ENCODE measurements at places on chromosomes 2 and 18.

DNA sequence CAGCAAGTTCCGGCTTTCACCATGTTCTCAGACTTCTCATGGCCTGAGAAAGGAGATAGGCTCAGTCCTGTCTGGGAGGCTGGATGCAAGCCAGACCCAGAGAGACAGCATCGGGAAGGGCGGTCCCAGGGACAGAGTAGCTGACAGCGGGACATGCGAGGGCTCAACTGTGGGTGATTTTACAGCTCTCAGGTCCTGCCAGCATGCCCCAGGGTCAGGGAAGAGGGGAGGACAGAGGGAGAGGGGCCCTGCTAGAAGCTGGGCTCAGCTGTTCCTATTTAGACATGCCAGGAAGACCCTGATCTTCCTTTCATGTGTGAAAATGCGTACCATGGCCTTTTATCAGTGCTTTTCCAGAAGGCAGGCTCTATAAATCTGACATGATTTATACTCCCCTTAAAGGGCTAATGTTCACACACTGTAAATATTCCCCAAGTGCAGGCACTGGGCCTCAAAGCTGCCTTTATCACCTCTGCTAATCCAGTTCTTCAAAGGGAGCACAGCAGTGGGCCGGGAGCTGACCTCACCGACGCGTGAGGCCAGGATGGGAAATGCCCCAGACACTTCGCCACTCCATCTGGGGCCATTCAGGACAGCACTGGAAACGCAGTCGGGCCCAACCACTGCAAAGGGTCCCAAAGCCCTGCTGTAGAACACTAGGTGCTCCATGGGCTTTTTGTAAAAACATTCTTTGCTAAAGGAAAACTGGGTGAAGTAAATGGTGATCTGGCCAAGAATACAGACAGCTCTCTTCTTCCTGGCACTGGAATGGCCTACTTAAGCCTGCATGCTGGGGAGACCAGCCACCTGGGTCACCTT is 96.1 kb upstream of the LMAN1 start:
- DNase-seq: no peak

DNA sequence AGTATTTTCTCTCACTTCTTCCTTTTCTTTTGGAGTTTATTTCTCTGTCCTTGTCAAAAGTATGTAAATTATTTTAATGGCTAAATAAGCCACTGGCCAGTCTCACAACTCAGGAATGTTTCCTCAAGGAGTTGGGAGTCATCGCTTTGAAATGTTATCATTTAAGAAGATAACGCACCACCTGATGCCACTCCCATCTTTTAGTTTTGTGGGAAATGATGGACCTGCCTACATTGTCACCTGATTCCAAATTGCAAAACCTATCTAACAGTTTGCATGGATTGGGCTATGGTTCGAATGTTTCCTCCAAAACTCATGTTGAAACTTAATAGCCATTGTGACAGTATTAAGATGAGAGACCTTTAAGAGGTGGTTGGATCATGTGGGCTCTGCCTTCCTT is 32.4 kb upstream of the PPM1B start:
- DNase-seq: no peak

DNA sequence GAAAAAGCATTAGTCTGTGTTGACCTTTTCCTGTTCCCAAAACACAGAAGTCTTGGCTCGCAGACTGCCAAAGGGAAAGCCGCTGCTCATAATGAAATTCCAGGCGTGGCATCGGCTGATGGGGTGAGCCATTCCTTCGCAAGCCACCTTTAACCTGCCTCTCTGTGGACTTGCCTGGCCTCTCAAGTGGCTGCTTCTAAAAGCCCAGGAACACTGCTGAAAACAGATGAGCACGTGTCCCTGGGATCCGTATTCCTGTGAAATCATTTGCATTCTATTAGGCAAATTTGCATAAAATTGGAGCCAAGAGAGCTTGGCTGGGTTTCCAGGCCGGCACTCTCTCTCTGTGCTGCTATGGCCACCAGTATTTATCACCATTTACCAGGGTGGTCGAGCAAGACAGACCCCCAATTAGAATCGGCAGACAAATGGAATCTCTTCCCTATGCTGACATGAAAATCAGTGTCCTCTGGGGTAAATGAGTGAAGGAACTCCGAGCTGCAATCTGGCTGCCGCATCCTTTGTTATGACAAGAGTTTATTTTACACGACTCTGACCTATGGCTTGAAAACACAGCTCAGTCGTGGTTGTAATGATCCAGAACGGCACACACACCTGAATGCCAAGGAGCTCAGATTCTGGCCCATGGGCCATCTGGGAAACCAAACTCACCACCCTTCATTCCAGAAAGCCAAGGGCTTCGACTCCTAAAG is 21.7 kb downstream of the BCL2 start:
- DNase-seq: no peak

DNA sequence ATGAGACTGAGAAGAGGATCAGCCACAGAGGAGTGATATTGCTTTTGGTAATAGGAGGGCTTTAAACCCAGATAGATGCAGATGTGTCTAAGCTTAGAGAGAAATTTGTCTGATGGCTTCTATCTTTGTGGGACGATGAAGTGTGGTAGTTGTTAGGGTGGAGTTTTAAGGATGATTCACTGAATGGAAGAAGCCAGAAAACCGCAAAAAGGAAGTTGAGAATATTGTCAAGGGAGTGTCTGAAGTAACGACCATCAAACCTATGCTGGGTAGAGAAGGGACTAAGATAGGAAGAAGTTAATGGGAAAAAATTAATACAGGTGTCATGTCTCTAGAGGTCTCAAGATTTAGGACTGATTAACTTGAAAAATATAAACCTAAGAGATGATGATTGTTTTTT is 195.6 kb upstream of the MC4R start:
- no peak for DNase-seq

GRCh38 chr2:223113161-223113560 is 61.2 kb downstream of the KCNE4 start:
- no peak for DNase-seq

DNA sequence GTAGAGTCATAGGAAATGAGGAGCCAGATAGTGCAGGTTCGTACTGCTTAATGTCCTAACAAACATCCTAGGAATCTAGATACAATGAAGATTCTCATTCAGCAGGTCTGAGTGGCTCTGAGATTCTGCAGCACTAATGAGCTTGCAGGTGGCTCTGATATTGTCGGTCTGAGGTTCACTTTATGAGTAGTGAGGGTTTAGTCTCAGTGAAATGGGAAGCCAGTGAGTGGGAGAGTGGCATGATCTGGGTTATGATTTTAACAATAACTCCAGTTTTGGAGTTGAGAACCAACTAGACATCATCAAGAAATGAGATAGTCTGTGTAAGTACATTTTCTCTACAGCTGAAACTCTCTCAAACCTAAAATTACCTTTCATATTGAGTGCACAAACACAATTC is 166.8 kb upstream of the SP5 start:
- DNase-seq: no peak

DNA sequence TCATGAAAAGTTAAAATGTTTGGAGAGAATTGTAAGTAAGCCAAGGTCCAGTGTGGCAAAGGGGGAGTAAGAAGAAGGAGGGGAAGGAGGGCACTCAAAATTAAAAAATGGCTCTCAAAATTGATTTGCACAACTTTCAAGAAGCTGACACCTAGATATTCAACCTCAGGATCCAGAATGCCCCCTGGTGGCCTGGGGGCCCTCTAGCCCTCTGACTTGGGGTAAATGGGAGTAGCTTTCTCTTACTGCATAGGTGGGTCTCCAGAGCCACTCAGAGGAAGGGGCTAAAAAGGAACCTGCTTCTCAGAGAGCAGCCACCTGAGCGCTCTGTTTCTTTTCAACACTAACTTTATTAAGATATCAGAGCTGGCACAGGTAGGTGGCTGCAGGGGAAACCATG is 968.5 kb downstream of the BCL11A start:
- DNase-seq: peak; percentile 24

DNA sequence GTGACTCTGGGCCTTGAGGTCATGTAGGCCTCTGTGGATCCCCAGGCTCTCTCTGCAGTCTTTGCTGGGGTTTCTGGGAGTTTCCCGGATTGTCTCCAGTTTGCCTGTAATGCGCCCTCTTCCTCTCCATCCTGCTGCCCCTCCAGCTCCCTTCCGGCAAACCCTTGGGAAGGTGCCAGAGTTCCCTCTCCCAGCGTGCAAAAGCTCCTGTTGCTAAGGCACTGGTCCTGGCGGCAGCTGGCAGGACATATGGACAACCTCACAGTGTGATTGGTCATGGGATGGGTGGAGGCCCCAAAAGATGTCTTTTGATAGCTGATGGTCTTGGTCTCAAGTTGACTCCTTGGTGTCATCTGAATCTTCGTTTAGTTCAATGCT is 320.1 kb downstream of the CYP26B1 start:
- no peak for DNase-seq

GRCh38 chr2:144518748-144519596 is 947 bp downstream of the ZEB2 start:
- DNase-seq: no peak

GRCh38 chr2:152743002-152743401 is 24.6 kb downstream of the ARL6IP6 start:
- no peak for DNase-seq

DNA sequence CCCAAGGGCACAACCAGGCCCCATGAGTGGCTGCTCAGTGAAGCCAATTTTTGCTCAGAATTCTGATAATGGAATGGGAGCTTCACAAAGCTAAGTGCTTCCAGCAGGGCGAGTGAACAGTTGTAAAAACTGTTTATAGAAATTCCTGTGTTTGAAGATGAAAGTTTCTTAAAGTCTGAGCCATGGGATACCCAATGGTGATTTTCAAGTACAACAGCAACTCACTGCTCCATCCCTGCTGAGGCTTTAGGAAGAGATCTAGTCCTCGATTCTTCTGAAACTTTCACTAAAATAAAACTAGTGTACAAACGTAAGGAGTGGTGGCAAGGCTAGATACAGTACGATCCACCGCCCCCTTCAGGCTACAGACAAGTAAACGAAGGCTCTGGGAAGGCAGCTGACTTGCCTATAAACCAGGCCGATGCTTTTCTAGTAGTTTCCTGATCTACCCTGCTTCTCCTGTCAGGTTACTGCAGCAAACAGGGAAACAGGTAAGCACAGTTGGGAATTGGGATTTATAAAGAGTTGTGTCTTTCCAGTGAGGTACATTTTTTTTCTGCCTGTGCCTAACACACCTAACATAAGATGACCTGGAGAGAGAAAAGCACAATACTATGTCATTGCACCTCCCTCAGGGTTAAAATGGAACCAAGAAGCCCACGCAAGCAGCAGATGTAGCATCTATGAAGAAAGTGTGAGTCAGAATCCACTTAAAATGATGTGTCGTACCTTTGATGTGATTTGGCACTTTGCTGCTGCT is 108.7 kb downstream of the UXS1 start:
- peak; percentile 32 for DNase-seq

DNA sequence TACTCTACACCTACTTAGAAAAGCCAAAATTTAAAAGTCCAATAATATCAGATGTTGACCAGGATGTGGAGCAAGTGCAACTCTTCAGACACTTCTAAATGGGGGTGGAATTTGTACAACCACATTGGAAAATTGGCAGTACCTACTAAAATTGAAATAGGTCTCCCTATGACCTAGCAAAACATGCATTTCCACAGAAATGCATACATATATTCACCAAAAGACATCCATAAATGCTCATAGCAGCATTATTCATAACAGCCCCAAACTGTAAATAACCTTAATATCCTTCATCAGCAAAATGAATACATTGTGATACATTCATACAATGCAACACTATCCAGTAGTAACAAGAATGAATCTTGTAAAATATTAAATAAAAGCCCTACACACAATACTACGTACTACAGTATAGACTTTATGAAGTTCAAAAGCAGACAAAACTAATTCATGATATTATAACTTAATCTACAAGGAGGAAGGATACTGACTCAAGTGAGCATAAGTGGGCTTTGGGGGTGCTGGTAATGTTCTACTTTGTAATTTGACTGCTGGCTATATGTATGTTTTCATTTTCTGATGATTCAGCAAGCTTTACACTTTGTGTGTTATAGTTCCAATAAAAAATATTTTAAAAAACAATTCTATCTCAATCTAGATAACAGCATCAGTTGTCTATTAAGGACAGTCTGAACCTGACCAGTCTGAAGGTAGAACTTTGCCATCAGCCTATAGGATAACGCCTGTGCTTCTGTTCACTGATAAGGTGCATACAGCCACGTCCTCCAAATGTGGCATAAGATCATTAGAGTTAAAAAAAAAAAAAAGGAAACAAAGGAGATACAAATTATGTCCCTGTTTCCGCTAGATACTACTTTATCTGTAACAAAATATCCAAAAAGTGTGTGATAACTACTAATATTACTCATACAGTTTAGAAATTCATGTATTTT is 6.6 kb upstream of the TNFRSF11A start:
- DNase-seq: no peak

- no peak for DNase-seq
These were observed 2.8 kb downstream of the WDR54 start for GRCh38 chr2:74424139-74424992.

- DNase-seq: no peak
These were observed 57.9 kb downstream of the SCN7A start for GRCh38 chr2:166436189-166436588.

GRCh38 chr18:44411262-44411905 is 269.3 kb upstream of the SETBP1 start:
- DNase-seq: no peak

- no peak for DNase-seq
These were observed 110.4 kb downstream of the LRP1B start for GRCh38 chr2:142020368-142020767.

- peak; percentile 54 for DNase-seq
These were observed 66.5 kb downstream of the DTNB start for GRCh38 chr2:25606892-25607291.

GRCh38 chr2:12057436-12058166 is 311.2 kb downstream of the LPIN1 start:
- DNase-seq: no peak

DNA sequence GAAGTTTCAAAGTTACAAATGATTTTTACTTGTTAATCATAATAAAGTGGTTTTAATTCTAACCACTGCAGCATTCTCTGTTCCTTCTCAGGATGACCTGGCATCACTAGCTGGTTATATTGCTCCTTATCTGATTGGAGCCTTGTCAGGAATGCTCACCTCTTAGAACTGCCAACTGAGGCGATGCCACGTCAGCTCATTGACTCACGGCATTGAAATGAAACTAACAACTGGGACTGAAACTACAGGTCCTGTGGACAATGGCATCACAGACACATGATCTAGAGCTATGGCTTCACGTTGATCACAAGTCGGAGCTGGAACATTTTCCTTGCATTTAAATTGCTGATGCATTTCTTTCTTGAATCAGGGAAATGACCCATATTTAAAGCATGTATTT is 54.9 kb upstream of the MAP2 start:
- no peak for DNase-seq

- no peak for DNase-seq
These were observed 244.5 kb upstream of the EPHA4 start for GRCh38 chr2:221816566-221816965.

- DNase-seq: no peak
These were observed 1399.6 kb upstream of the ZEB2 start for GRCh38 chr2:145919477-145919876.
